Activated CD4-positive, alpha-beta memory T cell treated with anti-CD3 and anti-CD28 coated beads for 36 hours (primary cell): ENCODE measurements at places on chromosomes 12 and 14. TPM values are rescaled to one million over a fixed set of nuclear protein-coding genes. Genes with fewer than 3 reads are reported as not detected.

DNA sequence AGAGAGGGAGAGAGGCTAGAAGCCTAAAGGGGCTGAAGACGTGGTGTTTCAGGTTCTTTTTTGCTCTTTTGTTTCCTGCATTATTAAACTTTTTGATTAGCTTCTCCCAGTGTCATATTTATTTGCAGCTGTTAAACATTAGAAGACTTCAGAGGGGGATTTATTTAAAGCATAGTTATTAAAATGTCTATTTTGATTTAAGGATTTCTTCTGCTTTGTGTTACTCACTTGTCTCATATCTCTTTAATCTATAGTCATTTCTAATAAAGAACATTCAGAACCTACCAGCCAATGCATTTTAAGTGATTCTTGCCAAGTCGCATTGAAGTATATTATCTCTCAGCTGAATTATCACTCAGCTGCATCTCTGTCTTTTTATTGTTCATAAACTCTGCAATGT, 152.0 kb upstream of the DYRK2 start:
- DNase-seq = no peak

The FGF23 gene
- total RNA-seq = not detected

The TMEM19 gene
- total RNA-seq = 10.8 TPM

DNA sequence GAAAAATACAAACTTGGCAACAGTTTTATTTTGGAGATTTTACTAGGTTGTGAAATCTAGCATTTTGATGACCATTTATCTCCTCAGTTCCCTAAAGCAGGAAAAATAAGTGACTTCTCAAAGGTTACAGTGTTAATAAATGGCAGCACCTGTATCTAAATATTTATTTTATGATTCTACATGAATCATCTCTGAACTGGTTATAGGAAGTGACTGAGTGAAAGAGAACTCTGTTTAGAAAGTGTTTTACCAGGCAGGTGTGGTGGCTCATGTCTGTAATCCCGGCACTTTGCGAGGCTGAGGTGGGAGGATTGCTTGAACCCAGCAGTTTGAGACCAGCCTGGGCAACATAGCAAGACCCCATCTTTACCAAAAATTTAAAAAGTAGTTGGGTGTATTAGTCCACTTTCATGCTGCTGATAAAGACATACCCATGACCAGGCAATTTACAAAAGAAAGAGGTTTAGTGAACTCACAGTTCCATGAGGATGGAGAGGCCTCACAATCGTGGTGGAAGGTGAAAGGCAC, 26.3 kb downstream of the MIPOL1 start:
- no peak for DNase-seq

The KLHDC1 gene
- total RNA-seq = 1.4 TPM

DNA sequence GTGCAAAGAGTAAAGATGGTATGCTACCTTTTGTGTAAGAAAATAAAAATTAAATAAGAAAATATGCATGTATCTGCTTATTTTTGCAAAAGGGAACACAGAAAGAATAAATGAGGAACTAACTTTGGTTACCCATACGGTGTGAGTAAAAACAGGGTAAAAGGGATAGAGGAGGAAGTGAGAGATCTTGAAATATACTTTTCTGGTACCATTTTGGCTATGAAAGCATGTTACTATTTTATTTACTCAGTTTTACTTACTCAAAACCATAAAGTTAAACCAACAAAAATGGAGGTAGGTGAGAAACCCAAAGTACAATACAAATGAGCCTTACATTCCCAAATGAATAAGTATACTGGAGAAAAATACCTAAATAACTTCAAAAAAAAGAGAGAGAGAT, 122.0 kb upstream of the EGLN3 start:
- no peak for DNase-seq

- no peak for DNase-seq
These were observed 5.4 kb downstream of the FOS start for GRCh38 chr14:75283833-75284563.

- no peak for DNase-seq
These were observed 253.0 kb downstream of the SNAPC1 start for GRCh38 chr14:62015243-62015642.

DNA sequence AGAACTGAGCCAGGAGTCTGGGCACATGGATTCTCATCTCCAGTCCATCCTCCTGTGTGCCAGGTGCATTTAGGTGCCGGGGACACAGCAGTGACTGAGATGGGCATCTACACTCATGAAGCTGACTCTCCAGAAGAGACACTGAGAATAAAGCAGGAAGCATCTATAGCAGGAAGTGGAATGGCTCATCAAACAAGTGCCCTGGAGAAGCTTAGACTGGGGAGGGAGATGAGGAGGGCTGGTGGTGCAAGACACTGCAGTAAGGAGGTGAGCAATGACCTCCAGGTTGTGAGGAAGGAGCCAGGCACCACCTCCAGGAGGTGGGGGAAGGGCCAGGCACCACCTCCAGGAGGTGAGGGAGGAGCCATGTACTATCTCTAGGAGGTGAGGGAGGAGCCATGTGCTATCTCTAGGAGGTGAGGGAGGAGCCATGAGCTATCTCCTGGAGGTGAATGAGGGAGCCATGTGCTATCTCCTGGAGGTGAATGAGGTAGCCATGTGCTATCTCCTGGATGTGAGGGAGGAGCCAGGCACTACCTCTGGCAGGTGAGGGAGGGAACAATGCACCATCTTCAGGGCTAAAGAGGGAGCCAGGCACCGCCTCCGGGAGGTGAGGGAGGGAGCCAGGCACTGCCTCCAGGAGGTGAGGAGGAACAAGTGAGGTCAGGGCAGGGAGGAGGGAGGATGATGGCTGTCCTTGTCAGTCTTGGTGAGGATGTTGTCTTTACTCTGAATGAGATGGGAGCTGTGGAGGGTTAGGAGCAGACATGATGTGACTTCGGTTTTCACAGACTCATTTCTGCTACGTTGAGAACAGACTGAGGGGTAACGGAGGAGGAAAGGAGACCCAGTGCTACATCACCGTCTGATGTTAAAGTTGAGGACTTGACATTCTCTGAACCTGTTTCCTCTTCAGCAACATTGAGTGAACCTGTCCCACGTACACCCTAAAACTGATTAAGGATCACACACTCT, 961.9 kb upstream of the TMEM132C start:
- DNase-seq = no peak

The LRTM2 gene
- total RNA-seq = not detected

DNA sequence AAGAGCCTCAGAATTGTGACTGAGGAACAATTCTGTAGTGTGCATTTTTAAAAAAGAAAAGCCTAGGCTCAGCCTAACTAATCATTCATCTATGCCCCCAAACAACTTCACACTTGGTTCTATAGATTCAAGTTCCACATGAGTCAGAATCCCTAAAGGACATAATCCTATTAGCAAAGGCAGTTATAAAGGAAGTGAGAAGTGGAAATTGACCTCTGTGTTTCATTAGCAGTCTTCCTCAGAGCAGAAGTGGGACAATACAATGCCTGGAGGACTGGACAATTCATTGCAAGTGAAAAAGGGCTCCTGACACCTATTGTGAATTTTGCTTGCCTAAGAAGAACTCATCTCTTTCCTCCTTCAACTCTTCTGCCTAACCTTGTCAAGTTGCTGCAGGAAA, 222.3 kb downstream of the PTPRO start:
- no peak for DNase-seq

DNA sequence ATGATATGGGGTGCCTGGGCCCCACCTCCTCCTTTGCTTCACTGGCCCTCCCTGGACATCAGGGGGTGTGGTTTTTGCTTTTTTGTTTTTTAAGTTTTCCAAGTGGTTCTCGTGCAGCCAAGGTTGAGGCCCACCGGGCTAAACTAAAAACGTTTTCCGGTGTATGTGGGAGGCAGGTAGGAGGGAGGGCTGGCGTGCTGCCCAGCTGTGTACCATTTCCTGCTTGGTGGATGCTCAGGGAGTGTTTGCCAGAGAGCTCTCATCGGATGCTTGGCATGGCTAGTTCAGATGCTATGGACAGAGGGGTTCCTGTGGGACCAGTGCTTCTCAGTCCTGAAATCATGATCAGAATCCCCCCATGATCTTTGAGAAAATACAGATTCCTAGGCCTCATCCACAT, 246.4 kb downstream of the CACNA1C start:
- peak; percentile 17 for DNase-seq

- no peak for DNase-seq
These were observed 1.5 kb downstream of the FLVCR2 start for GRCh38 chr14:75579882-75580281.

The SDS gene
- total RNA-seq = not detected

The CACNA1C gene
- 0.12 TPM for total RNA-seq

- DNase-seq = no peak
These were observed 36.4 kb downstream of the CPNE8 start for GRCh38 chr12:38869036-38869435.

DNA sequence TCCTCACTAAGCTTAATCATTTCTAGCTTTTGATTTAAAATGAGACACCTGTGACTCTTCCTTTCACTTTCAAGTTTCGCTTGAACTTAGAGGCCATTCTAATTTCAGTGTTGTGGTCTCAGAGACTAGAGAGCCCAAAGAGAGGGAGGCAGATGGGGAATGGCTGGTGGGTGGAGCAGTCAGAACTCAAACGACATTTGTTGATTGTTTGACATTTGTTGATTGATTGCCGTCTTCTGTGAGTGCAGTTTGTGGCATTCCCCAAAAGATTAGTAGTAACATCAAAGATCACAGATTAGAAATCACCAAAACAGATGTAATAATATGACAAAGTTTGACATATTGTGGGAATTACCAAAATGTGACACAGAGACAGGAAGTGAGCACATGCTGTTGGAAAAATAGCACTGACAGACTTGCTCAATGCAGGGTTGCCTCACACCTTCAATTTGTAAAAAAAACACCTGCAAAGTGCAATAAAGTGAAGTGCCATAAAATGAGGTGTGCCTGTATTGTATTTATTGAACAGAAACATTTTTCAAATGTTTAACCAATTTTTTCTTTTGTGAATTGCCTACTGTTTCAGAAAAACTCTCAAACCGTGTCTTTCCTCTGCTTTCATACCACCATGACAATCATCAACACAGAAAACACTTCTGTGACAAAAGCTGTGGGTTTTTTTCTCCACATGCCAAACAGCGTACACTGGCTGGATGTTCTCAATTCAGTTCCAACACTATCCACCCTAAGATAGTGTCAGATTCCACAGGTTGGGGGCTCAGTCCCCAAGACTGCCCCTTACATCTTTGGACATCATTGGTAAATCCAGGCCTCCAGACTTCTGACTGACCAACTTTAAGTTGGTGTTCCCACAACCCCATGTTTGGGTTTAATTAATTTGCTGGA, 376.3 kb upstream of the RGS6 start:
- peak; percentile 76 for DNase-seq

The A2M gene
- total RNA-seq = not detected

DNA sequence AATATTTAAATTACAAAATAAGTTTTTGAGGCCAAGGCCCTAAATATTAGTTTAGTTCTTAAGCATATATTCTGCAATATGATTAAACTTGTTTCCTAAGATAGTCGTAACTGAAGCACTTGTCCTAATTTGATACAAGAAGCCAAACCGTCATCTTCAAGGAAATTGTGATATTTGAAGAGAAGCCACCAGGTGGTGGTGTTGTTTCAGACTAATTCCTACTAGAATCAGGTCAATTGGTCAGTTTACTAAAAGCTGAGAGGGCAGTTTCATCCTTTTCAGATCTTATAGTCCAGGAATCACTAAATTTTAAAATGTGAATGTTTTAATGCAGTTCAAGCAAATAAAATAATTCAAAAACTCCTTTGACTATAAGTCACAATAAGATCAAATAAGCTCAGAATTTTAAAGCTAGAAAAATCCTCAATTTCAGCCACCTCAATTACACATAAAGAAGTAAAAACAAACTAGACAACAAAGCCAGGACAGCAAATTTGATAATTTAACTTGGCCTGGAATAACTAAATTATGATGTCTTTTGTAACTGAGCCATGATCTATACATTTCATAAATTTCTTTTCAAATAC, 7.1 kb upstream of the ARL1 start:
- DNase-seq = no peak
